ENCODE measurements at places on chromosomes 7 and 10.

- no peak for DNase-seq
These were observed 51.7 kb downstream of the DAGLB start for GRCh38 chr7:6395898-6396595.

- no peak for DNase-seq
These were observed 1.1 kb upstream of the KLF14 start for GRCh38 chr7:130734815-130735716.

DNA sequence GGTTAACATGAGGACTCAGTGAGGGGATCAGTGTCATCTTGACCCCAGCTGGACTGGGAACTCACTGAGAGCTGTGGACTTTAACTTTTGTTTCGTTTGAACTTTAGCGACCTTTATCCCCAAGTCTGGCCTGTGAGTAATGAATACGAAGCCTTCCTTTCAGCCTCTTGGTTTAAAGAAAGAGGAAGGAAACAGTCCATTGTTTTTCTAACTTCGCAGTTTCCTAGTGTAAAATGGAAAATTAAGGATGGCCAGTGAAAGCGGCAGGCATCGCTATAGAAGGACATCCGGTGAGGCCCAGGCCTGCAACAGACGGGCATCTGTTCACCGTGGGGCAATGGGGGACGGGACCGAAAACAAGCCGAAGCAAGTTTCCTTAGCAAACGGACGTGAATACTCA, 44.1 kb upstream of the ADO start:
- no peak for DNase-seq

GRCh38 chr7:87797798-87798403, 78.3 kb downstream of the SLC25A40 start:
- DNase-seq = no peak

DNA sequence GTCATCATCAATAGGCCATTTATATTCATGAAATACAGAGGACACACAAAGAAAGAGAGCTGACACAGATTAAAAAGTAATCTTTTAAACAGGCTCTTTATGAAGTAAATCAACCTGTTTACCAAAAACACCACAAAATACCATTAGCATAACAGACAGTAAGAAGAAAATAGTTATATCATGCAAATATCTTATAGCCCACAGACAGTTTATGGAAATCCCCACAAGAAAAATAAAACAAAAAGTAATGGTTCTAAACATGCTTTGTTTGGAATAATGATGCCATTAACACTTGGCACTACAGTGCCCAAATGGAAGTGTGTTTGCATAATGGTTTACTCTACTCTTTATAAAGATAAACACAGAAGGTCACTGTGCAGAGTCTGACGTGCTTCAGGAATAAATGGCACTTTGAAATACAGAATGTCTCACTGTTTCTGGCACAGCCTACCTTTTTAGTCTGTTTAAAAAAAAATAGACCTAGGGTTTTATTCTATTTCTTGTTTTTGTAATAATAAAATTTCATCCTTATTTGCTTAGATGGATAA, 30.1 kb downstream of the SEMA3D start:
- no peak for DNase-seq

GRCh38 chr7:123916240-123916724, 8.8 kb upstream of the SPAM1 start:
- no peak for DNase-seq

DNA sequence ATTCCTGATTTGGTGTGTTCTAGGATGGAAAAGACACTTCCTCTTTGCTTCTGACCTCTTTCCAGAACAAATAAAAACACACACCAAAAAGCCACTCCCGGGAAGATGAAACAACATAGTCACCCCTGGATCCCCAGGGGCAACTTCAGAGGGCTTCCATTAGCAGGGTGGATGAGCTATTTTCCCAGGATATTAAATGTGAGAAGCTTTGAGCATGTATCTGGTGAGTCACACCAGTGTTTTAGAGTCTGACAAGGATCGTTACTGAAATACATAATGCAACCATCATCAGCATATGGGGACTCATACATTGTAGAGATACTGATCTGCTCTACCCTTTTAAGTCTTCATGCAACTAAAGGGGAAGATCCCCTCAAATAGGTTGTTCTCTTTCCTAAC, 115.5 kb upstream of the ZNF438 start:
- DNase-seq = no peak

DNA sequence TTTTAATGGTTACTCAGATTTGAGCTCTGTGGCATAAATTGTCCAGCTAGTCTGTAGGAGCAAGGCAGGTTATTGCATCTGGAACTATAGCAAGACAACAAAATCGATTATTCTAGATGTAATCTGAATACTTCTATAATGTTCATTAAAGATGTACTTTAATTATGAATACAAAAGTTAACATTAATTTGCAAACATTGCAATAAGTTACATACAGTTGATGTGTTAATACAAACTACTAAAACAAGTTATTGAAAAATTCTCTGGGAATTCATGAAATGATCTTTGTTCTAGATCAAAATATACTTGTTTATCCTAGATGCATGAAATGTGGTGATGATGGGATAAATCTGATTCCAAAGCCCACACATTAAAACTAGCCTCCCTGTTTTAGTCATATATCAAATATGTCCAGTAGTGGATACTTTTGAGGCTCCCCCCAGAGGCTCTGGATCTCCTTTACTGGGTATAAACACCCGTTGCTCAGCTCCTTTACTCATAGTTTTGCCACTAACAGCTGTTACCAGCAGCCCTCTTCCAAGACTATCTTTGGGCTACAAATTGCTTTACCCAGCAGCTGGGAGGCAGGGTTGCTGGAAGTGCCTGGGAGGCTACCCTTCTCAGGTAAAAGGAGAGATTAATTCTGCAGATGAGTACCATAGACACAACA, 78.1 kb downstream of the ARL4A start:
- no peak for DNase-seq

- no peak for DNase-seq
These were observed 5.6 kb downstream of the IL6 start for GRCh38 chr7:22732556-22733126.

- DNase-seq = no peak
These were observed 87.3 kb downstream of the EVX1 start for GRCh38 chr7:27329909-27330308.

DNA sequence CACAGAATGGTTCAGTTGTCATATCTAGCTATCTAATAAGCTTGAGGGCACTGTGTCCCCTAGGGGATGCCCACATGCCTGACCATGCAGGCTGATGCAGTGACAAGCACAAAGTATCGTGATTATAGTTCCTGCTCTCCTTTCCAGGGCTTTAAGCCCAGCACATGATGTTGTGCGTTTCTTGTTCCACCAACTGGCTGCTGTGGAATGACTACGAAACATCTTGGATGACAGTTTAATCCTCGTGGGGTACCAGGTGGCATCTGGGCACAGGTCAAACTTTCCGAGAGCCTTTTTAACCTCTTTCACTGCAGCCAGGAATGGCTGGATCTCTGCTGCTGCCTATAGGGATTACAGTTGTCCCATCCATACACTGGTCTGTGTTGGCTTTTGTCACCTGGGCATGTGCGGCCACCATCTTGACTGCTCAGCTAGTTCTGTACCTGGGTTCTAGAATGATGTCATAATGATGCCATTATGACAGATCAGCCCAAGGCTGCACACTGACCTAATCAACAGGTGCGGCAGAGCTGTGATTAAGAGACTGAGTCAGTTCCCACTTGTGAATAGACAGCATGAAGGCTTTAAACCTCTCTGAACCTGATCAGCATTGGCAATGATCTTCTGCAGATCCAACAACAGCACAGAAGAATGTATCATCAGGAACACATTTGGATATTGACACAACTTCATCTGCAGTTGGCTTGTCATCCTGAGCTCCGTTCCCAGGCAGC, 144.1 kb downstream of the DLG5 start:
- DNase-seq = no peak

- DNase-seq = no peak
These were observed 509.9 kb downstream of the LRMDA start for GRCh38 chr10:75941223-75941801.

GRCh38 chr10:86192691-86193090, 173.9 kb downstream of the GRID1 start:
- DNase-seq = no peak

DNA sequence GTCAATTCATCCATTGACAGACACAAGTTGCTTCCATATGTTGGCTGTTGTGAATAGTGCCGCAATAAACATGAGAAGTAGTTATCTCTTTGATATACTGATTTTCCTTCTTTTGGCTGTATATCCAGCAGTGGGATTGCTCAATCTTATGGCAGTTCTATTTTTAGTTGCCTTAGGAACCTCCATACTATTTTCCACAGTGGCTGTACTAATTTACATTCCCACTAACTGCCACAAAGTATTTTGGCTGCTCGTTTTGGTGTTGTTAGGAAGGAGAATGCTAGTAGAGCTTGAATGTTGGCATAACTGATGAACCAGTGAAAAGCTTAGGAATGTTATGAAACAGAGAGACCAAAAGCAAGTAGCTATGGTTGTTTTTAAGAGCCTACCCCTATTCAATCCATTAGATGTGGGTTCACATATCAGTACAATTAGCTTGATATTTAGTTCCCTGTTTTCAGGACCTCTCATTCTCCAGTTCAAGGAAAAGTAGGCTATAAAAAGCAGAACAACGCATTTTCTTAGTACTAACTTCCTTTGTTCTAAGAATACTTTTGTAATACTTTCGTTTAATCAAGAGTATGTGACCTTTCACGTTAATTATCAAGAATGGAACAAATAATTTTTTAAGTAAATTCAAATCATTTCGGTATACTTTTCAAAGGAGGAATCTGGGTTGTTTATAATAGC, 100.3 kb downstream of the FAS start:
- no peak for DNase-seq

GRCh38 chr7:35721288-35721687, 26.4 kb upstream of the HERPUD2 start:
- no peak for DNase-seq

GRCh38 chr7:118478236-118478635, 253.7 kb downstream of the ANKRD7 start:
- no peak for DNase-seq

- no peak for DNase-seq
These were observed 61.6 kb downstream of the KCNMA1 start for GRCh38 chr10:77576007-77576367.

GRCh38 chr10:74056050-74056818, 58.3 kb downstream of the VCL start:
- peak; percentile 34 for DNase-seq

DNA sequence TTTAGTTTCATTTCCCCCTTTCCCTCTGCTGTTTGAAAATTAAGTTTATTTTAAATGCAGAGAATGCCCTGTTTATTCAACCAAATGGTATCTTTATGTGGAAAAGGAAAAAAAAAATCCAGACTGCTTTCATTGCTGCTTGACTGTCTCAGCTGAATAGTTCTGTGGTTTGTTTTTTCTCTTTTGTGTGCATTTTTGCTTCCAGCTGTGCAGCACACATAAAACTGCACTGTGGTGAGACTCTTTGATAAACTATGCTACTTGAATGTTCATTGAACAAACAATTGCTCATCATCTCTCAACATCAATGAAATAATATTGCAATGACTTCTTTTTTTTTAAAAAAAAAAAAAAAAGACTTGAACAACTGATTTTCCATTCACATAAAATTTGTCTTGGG, 78.6 kb upstream of the GLI3 start:
- no peak for DNase-seq

DNA sequence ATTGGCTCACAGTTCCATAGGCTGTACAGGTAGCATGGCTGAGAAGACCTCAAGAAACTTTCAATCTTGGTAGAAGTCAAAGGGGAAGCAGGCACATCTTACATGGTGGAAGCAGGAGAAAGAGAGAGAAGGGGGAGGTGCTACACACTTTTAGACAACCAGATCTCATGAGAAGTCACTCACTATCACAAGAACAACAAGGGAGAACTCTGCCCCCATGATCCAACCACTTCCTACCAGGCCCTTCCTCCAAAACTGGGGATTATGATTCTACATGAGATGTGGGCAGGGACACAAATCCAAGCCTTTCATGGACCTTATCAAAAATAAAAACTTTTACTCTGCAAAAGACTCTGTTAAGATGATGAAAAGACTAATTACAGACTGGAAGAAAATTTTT, 183.2 kb upstream of the TRIM24 start:
- no peak for DNase-seq

- no peak for DNase-seq
These were observed 179.0 kb downstream of the PRPF18 start for GRCh38 chr10:13765641-13766341.

DNA sequence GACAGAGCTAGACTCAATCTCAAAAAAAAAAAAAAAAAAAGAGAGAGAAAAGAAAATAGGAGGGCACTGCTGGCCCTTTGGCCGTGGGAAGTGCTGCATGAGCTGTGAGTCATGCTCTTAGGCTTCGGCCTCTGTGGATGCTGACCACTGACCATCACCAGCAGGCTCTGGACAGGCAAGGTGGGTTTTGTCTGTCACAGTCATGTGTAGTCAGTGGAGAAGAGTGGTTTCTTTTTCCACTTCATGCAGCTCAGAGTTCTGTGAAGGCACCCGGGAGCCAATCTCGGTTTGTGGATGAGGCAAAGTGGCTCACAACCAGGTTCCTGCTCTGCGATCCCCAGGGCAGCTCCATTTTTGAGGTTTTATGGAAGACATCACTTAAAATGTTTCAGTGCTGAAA, 58.1 kb downstream of the PRTFDC1 start:
- no peak for DNase-seq

DNA sequence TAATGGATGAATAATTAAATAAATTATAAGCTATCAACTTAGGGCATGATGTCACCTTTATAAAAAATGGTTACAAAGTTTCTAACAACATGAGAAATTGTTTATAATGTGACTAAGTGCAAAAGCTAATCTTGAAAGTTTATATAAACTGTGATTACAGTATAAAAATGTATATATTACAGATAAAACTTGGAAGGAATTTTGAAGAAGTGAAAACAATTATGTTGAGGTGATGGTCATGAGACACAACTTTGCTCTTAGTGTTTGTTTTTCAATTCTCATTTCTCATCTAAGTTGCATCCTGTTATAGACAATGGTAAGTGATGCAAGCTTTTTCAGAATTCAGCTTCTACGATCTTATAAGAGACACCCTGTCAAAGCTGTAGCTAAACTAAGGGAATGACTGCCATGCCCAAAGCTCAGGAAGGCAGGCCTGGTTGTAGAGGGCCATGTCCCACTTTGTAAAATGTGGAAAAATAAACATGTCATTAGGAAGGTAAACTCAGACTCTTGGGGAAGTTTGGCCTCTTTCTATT, 23.9 kb downstream of the MACC1 start:
- DNase-seq = no peak

DNA sequence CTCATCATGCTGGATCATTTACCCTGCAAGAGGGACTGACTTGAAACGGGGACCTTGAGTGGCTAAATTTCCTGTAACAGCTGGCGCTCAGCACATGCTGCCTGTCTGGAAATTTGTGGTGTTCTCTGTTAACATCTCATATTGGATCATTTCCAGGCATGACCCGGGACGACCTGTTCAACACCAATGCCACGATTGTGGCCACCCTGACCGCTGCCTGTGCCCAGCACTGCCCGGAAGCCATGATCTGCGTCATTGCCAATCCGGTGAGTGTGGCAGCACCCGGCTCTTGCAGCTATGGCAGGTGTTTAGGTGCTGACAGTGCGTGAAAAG, 9.9 kb downstream of the MDH2 start:
- DNase-seq = no peak

GRCh38 chr10:132538790-132539421, 1.3 kb downstream of the INPP5A start:
- DNase-seq = no peak

GRCh38 chr7:75928568-75928914, 13.6 kb downstream of the POR start:
- no peak for DNase-seq
